ENCODE measurements at places on chromosomes 12 and 14.

GRCh38 chr14:42470427-42470719, 863.7 kb downstream of the LRFN5 start:
- no peak for DNase-seq

GRCh38 chr12:109435428-109436187, 41.5 kb downstream of the KCTD10 start:
- no peak for DNase-seq

DNA sequence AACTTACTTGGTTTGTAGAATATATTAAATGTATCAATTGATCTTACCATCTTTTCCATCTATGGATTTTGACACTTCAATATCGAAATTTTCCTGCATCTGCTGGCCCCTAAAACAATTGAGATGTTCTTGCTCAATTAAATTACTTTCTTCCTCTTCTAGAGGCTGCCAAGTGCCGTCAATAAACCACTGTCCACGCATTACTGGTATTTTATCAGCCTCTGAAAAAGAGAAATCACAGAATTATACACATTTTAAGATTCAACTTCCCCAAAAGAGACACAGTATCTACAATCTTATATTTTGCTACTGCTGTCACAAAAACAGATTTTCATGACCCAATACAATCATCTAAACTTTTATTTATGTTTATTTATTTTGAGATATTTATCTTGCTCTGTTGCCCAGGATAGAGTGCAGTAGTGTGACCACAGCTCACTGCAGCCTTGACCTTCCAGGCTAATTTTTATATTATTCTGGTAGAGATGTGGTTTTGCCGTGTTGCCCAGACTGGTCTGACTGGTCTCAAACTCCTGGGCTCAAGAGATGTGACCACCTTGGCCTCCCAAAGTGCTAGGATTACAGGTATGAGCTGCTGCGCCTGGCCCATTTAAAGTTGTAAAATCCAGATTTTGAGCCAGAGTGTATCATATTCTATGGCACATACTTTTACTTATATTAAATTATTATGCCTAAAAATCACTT, 49.3 kb downstream of the DDHD1 start:
- DNase-seq: no peak

- peak; percentile 49 for DNase-seq
These were observed at the start of gene FLRT2 for GRCh38 chr14:85529803-85530574. Gene FLRT2, plus strand, starts transcription at chr14:85530144. Its CDS starts 91,371 bp downstream, at chr14:85621515.

DNA sequence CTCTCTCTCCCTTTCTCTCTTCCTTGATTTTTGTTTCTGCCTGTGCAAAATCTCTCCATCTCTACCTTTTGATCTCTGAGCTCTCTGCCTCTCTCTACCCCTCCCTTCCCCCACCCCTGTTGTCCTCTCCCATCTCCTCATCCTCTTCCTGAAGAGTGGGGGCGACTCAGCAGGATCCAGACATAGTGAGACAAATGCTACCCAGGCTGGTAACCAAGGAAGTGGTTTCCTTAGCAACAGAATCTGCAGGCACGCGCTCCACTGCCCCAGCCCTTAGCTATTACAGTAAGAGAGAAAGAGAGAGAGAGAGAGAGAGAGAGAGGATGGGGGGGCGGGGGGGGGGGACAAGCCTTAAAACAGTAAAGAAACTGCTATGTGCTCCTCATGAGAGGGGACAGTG, 85.6 kb downstream of the CMKLR1 start:
- DNase-seq: no peak

GRCh38 chr12:24499151-24500146, 449.5 kb downstream of the BCAT1 start:
- DNase-seq: no peak

DNA sequence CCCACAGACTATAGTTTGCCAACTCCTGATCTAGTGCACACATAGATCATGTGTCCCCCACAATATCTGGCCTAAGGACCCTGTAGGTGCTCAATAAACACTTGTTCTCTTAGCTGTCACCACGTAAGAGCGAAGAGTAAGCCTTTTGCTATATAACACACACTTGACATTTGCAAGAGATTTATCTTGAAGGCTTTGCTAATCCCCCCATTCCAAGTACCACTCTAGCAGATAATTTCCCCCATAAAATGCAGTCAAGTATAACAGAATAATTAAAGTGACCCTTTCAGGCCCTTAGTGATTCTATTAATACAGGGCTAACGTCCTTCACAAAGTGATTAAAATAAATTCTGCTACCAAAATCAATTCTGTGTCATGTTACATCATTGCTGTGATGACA, 87.5 kb downstream of the PLXNC1 start:
- no peak for DNase-seq

GRCh38 chr14:62734831-62735230, 310.4 kb downstream of the KCNH5 start:
- DNase-seq: no peak

DNA sequence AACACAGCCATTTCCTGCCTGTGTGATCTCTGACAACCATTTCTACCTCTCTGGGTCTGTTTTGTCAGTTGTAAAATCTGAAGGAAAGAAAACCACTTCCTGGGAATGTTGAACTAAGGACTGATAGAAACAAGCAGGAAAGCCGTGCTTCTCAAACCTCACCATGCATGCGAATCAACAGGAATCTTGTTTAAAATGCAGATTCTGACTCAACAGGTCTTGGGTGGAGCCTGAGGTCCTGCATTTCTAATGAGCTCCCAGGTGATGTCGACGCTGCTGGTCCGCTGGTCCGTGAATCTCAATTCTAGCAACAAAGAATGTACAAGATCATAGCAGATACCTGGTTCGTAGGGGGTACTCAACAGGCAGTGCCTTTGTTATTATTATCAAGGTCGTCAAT, 38.0 kb upstream of the GPATCH2L start:
- no peak for DNase-seq

DNA sequence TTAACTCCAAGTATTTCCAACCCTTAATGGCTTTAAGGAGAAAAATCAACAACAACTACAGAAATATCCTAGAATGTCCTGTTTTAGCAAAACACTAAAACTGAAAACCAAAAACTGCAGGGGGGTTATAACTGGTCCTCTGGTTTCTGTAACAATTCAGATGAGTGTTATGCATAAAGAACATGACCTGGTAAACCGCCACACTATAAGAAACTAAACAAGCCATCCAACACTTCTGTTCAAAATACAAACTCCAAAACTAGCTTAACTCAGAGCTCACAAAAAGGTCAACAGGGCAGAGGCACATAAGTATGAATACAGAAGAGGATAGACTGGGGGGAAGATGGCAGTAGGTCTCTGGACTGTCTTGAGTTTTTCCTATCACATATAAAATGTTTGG, 38.0 kb downstream of the HECTD4 start:
- DNase-seq: no peak

DNA sequence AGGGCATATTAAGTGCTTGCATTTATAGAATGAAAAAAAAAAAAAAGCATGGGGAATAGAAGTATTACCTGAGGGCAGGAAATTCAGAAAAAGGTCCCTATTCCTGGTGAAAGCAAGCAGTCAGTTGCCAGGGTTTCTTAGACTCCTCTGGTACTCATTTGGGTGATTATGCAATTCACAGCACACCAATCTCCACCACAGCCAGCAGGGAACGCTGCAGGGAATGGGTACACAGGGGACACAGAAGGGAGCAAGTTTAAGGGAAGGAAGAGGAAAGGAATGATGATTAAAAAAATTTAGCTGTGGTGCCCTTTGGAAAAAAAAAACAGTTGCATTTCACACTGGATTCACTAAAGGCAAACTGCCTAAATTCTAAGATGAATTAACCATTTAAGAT, 14.2 kb downstream of the BLTP3B start:
- no peak for DNase-seq

GRCh38 chr12:124057691-124058090, 84.7 kb downstream of the ZNF664 start:
- no peak for DNase-seq

- no peak for DNase-seq
These were observed 156.5 kb upstream of the EEA1 start for GRCh38 chr12:93085383-93086287.

- DNase-seq: no peak
These were observed 531 bp upstream of the EML1 start for GRCh38 chr14:99792551-99793212.

GRCh38 chr12:43599066-43599465, 47.1 kb upstream of the ADAMTS20 start:
- DNase-seq: no peak

DNA sequence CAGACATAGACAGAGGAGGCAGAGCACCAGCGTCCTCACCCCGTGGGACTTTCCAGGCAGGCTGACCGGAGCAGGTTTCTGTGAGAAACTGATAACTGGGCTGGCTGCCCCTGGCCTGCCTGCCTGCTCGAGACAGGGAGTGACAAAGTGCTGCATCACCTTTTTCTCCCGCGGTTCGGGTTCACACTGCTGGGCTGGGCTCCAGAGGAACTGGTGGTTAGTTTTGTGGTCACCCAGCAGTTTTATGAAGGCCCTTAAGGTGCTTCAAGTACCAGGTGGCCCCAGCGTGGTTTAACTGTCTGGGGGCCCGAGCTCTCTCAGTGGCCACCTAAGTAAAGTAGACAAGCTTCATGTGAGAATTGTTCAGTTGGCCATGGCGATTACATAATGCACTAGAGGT, 1073.6 kb downstream of the BCL11B start:
- no peak for DNase-seq

DNA sequence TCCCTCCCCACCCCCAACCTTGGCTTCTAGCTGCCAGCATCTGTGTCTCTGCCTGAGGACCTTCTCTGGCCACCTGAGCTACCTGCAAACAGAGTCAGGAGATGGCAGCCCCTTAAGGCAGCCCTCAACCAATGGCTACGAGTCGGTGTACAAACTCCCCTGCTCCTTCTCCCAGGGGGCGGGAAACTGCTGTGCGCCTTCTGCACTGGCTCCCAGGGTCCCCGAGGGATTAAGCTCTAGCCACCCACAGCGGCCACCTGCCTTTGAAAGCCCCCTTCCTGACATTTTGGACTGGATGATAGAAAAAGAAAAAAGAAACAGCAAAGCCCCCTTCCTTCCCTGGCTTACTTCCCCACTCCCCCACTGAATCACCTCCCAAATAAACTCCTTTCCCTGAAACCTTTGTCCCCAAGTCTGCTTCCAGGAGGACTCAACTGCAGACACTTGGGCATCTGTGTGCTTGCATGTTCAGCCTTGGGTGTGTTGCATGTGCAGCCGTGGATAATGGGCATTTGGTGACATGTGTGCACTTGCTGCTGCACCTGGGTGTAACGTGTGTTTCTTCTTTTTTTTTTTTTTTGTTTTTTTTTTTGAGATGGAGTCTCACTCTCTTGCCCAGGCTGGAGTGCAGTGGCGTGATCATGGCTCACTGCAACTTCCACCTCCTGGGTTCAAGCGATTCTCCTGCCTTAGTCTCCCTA, 6.0 kb downstream of the SDS start:
- DNase-seq: no peak

DNA sequence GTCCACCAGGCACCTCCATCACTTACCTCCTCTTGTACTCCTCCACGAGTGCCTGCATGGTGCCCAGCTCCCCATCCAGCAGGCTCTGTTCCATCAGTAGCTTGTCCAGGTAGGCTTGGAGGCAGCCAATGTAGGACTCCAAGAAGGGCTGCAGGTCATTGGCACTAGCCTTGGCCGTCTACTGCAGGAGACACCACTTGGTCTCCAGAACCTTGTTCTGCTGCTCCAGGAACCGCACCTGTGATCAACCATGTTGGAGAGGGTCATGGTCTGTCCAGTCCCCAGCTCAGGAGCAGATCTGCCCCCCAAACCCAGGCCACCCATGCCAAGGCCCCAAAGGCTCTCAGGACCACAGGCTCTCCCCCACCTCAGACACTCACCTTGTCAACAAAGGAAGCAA, 23.9 kb downstream of the KRT76 start:
- no peak for DNase-seq

GRCh38 chr14:59341858-59342477, 123.2 kb downstream of the GPR135 start:
- DNase-seq: no peak

GRCh38 chr14:20982646-20983369, 7.0 kb upstream of the METTL17 start:
- DNase-seq: no peak

DNA sequence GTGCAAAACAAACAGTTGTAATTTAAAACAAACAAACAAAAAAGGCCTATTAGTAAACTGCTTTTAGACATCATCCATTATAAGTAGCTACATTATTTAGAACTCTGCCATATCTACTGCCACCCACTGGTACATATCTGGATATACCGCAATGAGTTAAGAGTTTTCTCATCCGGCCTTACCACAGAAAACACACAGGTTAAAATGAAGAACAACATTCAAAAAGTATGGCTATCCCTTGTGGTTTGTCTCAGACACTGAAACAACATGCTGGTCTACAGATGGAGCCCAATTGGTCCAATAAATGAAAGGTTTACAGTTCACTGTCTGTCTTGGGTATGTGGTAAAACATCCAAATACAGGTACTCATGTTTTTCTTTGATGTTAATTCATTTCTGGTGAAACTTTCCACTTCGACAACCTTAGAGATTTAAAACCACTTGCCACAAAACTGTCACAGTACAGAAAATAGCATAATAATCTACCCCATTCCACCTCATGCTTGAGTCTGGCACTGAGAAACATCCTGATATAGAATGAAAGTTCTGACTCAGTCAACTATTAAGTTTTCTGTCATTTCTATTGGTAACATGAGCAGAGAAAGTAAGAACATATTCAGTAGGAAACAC, 354.3 kb downstream of the CEP128 start:
- DNase-seq: no peak

- DNase-seq: no peak
These were observed 4.4 kb upstream of the ASIC1 start for GRCh38 chr12:50052964-50053363.

GRCh38 chr12:108592033-108592909, 5.6 kb downstream of the TMEM119 start:
- no peak for DNase-seq

GRCh38 chr14:27553790-27554189, 956.0 kb upstream of the NOVA1 start:
- DNase-seq: no peak

DNA sequence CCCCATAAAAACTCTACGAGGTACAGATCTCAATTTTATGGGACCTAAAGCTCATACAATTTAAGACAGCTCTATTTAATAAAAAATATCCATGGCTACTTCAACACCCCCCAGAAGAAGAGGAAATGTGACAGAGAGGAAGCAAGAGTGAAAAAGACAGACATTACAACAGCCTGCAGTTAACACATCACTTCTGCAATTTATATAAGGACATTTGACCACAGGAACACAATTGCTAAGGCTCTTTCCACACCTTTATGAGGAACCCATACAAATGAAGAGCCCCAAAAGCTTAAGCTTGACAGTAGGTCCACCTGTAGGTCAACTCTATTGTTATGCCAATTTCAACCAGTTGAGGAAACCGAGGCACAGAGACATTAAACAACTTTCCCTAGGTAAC, 5.6 kb downstream of the OR10P1 start:
- DNase-seq: no peak

DNA sequence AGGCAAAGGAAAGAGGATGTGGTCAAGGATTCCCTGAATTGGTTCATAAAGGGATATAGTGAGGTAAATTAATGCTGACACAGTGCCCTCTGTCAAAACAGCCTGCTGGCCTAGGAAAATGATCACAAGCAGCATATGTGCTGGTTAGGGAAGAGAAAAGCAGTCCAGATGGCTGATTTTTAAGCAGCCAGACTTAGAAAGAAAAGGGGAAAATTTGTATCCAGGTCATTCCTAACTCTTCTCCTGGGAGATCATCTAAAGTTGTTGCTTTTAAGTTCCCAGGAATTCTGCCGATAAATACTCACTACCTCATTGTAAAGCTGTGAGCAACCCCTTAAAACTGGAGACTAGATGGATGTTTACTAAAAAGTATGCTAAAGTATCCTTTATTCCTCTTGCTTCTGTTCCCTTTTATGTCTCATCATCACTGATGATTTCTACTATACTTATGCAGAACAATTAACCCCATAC, 46.4 kb upstream of the CNOT2 start:
- no peak for DNase-seq

Data from GM04503 (cell line).